Activated T-cell treated with anti-CD3 and anti-CD28 coated beads, Interleukin-2, amount 50 U/mL, for 4 hours (primary cell): ENCODE measurements at places on chromosomes 16 and 17.

GRCh38 chr16:87881324-87882200, 12.3 kb upstream of the SLC7A5 start:
- no peak for DNase-seq

DNA sequence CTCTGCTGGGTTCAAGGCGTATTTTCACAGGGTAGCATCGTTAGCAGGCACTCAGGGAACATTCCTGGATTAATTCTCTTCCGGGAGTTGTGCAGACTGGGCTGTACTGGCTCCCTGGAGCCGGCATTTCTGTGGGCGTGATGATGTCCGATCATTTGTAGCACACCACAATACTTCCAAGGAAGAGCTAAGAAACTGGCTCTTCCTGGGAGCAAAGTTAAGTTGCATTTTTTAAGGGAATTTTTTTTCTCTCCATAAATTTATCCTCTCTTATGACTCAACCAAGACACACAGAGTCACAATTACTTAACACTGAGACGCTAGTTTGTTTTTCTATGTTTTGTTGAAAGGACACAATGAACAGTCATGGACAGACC, 211.6 kb upstream of the FOXF1 start:
- no peak for DNase-seq

GRCh38 chr17:47687748-47688147, 6.2 kb upstream of the TBKBP1 start:
- no peak for DNase-seq

- DNase-seq, result no peak
Observed at GRCh38 chr16:81655469-81656162, 123.5 kb upstream of the PLCG2 start.

GRCh38 chr17:37117373-37118142, 168.8 kb downstream of the AATF start:
- DNase-seq, result no peak

DNA sequence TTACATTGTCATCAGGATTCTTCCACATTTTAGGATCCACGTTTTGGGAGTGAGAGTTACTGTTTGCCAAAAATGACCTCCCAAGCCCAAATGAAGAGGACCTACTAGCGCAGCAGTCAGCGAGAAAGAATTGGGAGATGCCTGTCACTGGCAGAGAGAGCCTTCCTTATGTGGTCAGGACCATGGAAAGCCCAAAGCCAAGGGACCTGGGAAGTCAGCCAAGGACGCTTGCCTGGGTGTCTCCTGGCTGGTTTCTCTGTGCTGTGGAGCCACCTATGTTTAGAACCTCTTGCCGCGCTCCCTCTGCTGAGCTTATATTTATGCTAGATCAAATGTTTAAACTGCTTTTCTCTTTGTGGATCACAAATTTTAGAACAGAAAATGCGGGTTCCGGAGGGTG, 24.9 kb upstream of the RHBDL3 start:
- DNase-seq, result no peak
